ENCODE measurements at places on chromosomes 2 and 18.

- no peak for DNase-seq
Measured at GRCh38 chr2:14417551-14417950, 215.0 kb upstream of the LRATD1 start.

DNA sequence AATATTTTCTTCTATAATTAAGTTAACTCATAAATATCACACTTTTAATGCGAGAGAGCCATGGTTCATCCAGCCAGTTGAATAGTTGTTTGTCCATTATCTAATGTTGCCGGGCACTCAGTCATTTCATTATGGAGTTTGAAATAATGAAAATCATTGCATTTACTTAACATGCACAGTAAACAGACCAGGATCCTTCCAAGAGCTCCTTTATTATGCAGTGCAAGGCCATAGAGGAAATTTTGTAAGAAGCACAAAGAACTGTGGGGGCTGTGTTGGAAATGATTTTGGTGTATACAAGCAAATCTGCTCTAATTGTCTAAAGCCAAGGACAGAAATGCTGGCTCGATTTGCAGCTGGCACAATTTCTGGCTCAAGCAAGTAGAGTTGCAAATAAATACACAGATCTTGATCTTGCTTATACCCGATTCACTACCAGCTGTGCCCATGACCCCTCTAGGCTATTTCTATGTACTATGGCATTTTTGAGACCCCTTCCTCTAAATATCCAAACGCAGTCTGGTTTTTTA, 400.3 kb upstream of the HNRNPA3 start:
- DNase-seq, result no peak

- DNase-seq, result no peak
Measured at GRCh38 chr2:60148716-60149115, 404.7 kb downstream of the BCL11A start.

DNA sequence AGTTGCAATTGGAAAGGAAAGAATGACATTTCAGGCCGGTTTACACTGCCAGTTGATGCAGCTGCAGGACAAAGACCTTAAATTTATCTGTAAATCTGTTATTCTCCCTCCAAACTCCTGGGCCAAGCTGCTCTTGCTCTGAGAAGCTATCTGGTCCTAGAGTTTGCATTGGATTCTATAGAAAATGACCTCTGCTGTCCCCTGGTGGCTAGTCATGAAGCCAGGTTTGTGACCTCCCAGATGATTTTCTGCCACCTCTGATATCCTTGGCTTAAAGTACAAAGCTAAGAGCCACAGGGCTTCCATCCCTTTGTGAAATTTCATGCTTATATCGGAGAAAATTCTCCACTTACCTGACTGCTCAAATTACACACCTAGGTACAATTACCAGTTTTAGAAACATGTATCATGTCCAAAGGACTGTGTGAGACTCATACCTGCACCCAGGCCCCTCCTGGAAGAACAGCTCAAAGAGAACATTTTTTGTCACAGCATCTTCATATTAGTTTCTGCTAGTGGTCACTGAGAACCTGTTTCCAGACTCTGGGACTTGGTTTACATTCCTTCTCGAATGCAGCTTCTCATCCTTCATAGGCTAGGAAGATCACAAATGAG, 28.9 kb upstream of the IER3IP1 start:
- DNase-seq, result peak; percentile 52

DNA sequence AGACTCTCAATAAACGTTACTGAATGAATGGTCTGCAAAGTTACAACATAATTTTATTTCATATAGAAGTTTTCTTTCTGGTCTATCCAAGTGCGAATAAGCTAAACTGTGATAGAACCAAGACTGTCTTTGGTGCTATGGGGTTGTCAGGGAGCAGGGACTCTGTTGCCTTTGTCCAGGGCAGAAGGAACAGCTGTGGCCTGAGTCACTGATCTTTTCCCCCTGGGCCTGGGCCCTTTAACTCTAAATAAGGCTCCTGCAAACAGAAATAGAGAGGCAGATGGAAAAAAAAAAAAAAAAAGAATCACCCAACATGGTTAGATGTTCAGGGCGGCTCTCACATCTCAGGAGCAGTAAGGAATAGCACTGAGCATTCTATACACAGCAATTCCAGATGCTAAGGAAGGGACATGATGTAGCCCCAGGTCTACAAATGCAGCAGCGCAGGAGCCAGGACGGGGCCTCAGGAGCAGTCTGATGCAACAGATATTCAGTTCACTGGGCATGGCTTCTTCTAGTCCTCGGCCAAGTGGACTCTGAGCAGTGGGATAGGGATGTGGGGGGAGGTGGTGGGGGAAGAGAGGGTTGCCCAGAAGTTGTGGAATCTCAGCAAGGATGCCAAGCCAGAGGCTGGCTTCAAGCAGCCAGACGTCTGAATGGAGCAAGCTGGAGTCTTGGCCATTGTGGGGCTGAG, 247.1 kb upstream of the SIX2 start:
- DNase-seq, result no peak

DNA sequence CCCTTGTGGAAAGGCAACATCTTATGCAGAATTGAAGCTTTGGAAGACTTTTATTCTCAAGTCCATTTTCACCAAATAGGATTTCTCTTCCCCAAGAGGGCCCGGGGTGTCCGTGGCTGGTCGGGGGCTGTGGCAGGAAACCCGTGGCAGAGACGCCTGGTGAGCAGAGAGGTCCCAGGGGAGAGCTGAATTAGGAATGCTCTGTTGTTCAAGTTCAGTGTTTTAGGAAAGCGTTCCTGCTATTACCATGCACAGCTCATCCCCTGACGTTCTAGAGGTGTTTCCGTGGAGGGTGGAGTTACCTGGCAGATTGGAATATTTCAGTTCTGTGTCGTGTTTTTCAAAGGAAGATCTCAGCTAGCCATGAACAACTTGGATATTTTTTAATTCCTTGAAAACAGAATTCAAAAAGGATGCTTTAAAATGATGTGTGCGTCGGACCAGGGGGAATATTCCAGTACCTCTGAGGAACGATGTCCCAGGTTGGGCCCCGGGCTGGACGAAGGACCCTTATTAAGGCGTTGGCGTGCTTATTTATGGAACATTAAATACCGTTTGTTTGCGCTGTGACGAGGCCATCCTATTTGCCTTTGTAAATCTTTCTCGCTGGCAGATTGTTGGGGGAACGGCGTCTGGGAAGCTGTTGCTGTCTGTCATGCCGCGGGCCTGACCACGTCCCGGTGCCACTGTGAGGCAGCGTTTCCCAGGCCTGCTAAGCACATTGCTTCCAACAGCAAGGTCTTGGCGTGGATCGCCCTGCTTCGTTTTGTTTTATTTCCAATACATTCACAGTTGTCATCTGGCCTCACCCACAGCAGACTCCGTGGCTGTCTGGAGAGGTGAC, 8.2 kb downstream of the NFATC1 start:
- no peak for DNase-seq

DNA sequence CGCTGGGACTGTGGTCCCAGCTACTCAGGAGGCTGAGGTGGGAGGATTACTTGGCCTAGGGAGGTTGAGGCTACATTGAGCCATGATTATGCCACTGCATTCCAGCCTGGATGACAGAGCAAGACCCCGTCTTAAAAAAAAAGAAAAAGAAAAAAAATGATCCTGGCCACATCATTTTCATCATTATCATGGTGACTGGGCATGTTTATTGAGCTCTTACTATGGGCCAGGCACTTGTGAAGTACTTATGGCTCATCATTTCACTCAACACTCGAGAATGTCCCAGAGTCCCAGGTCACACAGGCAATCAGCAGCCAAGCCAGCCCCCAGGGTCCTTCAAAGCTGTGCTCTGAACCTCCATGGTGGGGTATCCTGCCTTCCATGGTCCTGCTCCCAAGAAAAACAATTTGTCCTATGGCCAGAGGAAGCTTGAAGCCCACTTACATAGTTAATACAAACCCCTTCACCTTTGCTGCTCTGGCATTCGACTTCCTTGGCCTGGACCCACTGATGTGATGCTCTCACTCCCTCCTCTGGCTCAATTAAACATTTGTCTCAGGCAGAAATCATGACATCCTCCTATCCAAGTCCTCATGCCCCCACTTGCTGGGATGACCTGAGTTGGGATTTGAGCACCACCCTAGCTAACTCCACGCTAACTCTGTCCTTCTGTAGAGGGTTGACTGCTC, 3.8 kb upstream of the CNNM4 start:
- DNase-seq, result no peak

DNA sequence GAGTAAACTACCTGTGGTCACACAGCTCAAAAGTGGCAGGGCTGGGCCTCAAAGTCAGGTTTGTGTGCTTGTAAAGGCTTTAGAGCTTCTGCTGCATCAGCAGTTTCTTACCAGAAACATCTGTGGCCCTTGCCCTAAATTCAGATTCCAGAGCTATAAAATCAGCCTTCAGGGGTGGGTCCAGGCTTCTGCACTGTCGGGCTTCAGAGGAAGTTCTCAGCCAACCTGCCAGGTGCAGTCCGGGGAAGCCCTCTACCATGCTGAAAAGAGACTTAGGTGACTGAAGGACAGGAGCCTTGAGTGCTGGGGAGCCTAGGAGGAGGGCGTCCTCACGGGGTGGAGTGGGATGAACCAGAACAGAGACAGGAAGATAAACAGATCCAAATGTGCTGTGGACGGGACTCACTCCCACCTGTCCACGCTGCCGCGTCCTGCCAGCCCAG, 69.9 kb upstream of the HS6ST1 start:
- no peak for DNase-seq

- DNase-seq, result no peak
Measured at GRCh38 chr2:70258532-70258875, 567 bp downstream of the PCYOX1 start.

DNA sequence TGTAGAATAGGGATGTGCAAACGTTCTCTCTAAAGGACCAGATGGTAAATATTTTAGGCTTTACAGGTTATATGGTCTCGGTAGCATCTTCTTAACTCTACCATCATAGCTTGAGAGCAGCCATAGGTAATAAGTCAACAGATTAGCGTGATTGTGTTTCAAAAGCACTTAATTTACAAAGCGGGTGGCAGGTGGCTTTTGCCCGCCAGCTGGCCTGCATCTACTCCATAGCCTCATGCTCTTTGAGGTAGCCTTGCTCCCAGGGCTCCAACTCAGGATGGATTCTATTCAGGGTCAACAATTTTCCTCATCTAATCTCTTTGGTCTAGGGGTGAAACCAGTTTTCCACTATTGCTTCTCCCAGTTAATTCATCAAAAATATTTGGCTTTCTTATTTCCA, 5.0 kb upstream of the ATP9B start:
- no peak for DNase-seq

- DNase-seq, result peak; percentile 35
Measured at GRCh38 chr2:62266433-62267038, 70.6 kb downstream of the B3GNT2 start.

DNA sequence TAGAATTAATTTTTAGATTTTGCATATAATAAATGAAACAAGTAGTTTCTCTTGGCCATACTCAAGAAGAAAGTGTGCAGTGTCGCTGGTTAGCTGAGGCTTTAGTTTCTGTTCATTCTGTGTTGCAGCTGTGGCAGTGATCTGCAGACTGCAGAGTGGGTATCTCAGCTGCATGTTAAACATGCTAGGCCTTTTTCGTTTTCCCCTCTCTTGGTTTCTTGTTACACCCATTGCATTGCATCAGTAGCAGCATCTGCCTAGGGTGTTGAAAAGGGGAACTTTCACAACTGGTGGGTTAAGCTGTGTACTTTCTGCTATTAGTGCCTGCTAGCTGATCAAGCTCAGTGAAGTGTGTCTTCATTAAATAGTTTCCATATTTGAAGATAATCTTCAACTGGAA, 51.3 kb downstream of the ACSL3 start:
- DNase-seq, result no peak

DNA sequence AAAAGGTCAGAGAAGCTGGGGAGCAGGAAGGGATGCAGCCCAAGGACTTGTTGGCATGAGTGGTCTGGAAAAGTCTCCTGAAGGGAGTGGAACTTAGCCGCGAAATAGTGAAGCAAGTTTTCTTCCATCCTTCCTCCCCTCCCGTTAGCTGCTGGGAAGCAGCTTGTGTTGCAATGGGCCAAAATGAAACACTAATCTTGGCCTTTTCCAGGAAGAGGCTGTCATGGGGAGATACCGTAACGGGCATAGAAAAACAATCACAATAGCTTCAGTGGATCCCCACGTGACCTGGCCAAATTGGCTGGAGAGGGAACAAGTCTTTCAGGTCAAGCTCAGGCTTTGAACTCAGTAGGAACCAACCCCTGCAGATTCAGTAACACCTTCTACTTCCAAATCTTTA, 49.3 kb downstream of the SEMA4F start:
- DNase-seq, result no peak

GRCh38 chr2:84389794-84390193, 69.3 kb downstream of the SUCLG1 start:
- no peak for DNase-seq

DNA sequence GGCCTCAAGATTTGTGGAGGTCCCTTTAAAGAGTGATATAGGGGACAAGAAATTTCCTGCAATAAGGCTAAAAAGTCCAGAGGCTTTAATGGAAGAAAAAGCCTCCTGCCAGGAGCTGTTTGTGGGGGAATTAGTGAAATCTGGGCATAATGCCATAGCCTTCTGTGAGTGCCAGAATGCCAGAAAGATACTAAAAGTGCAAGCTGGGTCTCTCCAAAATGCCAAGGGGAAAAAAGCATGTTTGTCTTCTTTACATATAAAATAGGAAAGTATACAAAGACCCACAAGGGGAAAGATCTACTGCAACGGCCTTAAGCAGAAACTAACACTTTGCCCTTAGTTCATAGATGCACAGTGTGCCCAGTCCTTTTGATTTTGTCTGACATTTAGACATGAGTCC, 647.7 kb upstream of the ZNF804A start:
- no peak for DNase-seq

GRCh38 chr2:26349690-26350089, 3.1 kb upstream of the ADGRF3 start:
- DNase-seq, result no peak

GRCh38 chr2:135783439-135783838, 41.8 kb downstream of the UBXN4 start:
- DNase-seq, result no peak

DNA sequence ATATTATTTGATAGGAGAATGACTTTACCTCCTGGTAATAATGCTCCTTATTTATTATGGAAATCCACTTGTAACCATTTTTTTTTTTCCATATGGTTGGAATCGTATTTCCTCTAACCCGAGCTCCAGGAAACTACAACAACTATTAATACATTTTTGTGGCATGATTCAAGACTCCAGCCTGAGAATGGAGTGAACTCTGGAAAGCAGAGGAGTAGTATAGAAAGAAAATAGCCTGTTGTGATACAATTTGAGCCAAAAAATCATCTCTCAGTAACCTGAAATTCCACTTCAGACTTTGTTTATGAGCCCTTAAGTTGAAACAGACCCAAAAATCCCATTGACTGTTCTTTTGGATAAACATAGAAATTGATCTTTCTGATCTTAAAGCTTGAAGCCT, 921.1 kb downstream of the SOCS6 start:
- no peak for DNase-seq

GRCh38 chr2:178998539-178998938, 51.4 kb downstream of the CCDC141 start:
- DNase-seq, result no peak

- DNase-seq, result peak; percentile 78
Measured at GRCh38 chr2:88350331-88351248, 101.9 kb downstream of the FOXI3 start.

DNA sequence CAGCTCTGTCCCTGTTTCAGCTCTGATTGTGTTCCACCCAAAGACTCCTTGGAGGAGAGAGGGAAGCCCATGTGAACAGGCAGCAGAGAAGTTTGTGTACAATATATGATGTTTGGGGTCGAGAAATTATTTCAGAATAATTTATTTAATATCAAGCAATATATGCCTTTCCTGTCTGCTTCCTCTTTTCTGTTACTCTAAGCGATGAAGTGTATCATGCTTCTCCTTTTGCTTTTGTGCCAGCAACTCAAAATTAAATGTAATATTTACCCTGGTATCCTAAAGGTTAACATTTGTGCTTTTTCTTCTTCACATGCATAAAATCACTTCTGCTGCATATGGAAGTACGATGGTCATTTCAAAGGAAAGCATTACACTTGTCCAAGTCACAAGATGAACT, 2.4 kb upstream of the NTSR2 start:
- no peak for DNase-seq

- no peak for DNase-seq
Measured at GRCh38 chr2:230472621-230473018, 56.6 kb downstream of the SP100 start.
